Activated CD4-positive, alpha-beta memory T cell treated with anti-CD3 and anti-CD28 coated beads, Interleukin-2, amount 10 ng/mL, durations not matched to agents 7 days and 5 days (primary cell): ENCODE measurements at places on chromosomes 4 and X.

DNA sequence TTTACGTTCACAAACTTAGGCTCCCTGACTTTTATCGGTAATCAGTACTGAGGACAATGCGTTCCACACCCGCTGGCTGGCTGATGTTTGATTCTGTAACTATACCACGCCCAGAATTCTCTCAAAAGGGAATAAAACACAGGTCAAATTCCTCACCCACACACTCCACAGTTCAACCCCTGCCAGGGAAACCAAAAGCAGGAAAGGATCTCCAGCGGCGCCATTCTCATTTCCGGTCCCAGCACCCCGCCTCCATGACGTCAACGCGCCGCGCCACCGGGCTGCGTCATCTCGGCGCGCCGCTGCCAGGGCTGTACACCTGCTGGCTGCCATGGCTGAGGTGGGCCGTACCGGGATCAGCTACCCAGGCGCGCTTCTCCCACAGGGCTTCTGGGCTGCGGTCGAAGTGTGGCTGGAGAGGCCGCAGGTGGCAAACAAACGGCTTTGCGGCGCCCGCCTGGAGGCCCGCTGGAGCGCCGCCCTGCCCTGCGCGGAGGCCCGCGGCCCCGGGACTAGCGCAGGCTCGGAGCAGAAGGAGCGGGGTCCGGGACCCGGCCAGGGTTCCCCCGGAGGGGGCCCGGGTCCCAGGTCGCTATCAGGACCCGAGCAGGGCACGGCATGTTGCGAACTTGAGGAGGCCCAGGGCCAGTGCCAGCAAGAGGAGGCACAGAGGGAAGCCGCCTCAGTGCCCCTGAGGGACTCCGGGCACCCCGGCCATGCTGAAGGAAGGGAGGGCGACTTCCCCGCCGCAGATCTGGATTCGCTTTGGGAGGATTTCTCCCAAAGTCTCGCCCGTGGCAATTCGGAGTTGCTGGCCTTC is at the start of the genes ACOX3 and TRMT44:
ACOX3 (minus strand) TSS at position 232 of the 820 bp plus-strand sequence. CDS start 24,202 bp downstream, outside the sequence.
TRMT44 (plus strand) TSS at position 286 of the 820 bp plus-strand sequence; CDS start at position 332, 46 bp downstream.
- DNase-seq = peak; percentile 95

GRCh38 chrX:12877386-12877785 is 10.5 kb downstream of the TLR7 start:
- DNase-seq = no peak

GRCh38 chr4:190020790-190021717 is 6.0 kb downstream of the FRG2 start:
- no peak for DNase-seq

GRCh38 chr4:82524570-82525152 is 37.1 kb downstream of the TMEM150C start:
- no peak for DNase-seq

DNA sequence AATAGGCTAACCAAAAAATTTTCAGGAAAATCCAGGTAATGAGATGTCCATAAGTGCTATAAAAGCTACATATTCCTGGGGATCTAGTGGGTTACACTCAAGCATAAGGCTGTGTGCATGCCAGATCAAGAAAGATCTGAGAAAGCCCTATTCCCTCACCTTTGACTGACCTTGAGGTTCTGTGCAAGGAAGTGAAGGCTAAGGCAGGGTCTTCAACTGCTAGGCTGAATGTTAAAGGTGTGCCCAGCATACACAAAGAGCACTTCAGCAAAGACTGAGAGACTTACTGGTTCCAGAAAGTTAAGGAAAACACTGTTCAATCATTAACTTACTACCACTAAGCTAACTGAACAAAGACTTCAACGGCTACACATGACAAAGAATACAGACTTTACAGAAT is 269.7 kb downstream of the GPC3 start:
- no peak for DNase-seq

GRCh38 chrX:48971249-48972219 is at the start of gene KCND1:
TSS of gene KCND1 (minus strand) at chrX:48971844. CDS start at chrX:48970271, 1,573 bp downstream.
- no peak for DNase-seq

GRCh38 chrX:6738518-6739470 is 203.9 kb upstream of the VCX3A start:
- no peak for DNase-seq

DNA sequence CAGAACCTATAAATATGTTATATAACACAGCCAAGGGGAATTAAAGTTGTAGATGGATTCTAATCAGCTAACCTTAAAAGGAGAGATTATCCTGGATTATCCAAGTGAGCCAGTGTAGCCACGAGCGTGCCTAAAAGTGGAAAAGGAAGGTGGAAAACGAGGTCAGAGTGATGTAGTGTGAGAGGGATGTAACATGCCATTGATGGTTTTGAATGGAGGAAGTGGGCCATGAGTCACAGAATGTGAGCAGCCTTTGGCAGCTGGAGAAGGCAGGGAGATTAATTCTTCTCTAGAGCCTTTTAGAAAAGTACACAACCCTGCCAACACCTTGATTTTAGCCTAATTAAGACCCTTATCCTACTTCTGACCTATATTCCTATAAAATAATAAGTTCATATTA is 149.1 kb downstream of the SLC39A8 start:
- no peak for DNase-seq

DNA sequence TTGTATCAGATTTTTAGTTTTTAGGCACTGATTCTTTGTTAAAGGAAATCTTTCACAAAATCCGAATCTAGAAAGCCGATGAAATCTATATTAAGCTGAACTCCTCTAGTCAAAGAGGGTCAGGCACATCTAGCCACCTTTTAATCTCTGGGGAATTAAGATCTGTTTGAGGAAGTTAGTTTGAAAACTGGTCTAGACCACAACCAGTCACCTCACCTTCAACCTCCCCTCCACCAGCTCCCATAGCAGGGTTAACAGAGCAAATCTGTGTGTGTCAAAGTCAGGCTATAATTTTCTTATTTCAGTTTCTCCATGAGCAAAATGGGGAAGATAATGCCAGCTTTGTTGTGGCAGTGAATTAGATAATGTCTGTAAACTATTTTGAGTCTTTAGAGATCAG is 110.0 kb upstream of the IGFBP7 start:
- DNase-seq = no peak

GRCh38 chrX:118901991-118902390 is 72.4 kb upstream of the LONRF3 start:
- DNase-seq = no peak

DNA sequence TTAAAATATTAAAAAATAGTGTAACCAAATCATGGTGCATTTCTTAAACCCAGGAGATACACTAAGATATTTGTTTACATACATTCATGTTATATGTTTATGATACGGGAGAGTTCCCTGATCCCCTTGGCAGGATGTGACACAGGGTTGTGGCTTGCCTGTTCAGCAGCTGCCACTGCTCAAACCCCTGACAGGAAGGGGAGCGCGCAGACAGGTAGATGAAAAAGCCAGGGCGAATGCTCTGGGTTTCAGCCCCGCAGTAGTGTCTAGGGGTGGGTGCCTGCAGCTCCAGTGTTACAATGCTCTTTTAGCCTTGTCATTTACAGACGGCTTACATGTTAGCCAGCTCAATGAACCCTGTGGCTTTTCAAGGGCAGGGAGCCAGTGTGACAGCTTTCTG is 1343.8 kb upstream of the IGFBP7 start:
- no peak for DNase-seq

DNA sequence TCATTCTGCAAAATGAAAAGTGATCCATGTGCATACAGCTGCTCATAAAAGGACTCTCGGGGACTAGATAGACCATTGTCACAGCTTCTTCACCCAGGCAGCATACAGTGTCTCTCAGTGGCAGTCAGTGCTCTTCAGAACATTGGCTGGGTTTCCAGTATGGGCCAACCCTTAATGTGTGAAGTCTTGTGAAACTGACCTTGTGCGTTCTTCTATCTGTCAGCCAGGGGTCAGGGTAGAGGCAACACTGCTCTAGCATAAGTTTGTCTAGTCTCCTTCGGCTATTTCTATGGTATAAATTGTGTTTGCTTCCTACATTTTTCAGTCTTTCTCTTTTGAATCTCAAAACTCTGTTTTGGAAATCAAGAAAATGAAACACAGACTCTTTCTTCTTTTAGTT is 37.0 kb upstream of the SMIM31 start:
- DNase-seq = no peak

DNA sequence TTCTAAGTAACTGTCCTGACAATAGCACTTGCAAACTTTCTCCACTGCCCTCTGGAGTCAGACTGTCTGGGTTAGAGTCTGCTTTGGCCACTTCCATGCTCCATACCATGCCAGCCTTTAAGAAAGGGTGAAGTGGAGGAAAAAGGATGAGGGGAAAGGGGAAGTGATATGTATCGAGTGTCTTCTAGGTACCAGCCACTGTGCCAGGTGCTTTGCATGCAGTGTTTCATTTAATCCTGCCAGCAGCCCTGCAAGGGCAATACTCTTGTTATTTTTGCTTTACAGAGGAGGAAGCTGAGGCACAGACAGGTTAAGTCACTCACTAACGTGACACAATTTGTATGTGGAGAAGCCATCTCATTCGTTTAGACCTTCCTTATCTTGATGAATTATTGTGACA is 55.6 kb downstream of the RTL9 start:
- DNase-seq = no peak

- no peak for DNase-seq
Measured at GRCh38 chrX:133559909-133560308, 144.6 kb upstream of the GPC4 start.

GRCh38 chr4:145195167-145195952 is 15.0 kb upstream of the OTUD4 start:
- DNase-seq = no peak

GRCh38 chr4:17206829-17207801 is 304.8 kb downstream of the QDPR start:
- DNase-seq = no peak

DNA sequence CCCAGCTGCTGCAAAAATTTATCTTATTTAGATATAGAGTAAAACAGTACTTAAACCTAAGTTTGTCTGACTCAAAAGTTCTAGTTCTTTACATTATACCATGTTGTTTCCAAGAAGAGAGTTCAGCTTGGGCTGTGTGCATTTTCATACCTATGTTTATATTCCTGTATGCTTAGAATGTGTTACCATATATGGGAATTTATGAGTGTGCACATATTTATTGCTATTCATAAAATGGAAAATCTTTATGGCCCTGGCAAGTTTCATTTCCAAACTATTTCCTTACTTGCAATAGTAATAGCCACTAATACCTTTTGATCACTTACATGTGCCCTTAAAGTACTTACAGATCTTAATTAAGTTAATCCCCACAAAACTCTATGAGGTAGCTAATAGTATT is 2.6 kb downstream of the HEPH start:
- no peak for DNase-seq

- peak; percentile 75 for DNase-seq
Measured at GRCh38 chr4:7960790-7961655, 21.4 kb upstream of the AFAP1 start.

DNA sequence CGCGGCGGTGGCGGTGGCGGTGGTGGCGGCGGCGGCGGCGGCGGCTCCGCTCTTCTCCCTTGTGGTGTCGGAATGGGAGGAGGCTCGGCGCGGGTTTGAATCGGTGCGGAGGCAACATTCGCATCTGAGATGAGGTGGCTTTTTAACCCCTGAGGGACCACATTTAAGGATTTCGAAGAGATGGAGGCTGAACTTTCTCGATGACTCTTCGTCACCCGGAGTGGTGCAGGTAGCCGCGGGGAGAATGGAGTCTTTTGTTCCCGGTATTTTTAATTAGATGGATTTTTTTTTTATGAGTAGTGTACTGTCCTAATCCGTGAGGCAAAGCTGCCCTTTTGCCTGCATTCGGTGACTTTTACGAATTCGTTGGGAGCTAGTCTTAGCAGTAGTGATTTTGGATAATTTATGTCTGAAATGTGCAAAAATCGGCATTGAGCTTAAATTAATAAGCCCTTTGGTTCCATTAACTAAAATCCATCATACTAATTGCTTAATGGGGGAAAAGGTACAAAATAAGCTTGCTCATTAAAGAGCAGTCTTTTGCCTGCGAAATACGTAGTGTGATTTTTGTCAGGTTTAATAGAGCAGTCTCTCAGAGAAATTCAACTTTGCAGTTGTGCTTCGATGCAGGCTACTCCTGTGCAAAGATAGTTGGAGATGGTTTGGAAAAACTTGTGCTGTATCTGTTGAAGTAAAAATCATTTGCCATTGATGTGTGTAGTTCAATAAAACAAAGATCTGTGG is 206.2 kb downstream of the TENM3 start:
- no peak for DNase-seq

DNA sequence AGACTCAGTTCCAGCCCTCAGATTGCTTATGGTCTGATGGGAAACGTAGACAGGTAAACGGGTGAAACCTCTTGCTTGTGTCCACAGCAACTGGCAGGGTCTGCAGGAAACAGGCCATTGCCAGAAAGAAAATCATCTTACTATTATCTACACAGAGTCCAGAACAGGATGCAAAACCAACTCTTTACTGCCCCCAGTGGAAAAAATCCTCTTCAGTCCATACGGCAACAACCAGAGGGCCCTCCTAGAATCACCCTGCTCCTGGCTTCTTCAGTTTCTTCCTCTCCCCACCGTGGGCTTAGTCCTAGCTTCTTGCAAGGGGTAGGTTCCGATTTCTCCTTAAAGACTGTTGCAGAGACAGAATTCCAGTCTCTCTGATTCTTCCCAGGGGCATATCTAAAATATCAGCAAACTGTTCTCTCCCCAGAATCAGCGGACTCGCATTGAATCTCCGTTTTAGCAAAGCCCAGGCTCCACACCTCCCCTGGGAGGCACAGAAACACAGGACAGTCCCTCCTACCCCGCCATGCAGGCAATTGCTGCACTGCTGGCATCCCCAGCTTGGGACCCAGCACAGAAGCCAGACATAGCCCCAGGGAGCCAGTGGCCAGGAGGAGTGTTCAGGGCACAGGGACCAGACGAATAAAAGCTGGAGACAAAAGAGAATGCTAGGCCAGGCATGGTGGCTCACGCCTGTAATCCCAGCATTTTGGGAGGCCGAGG is 41.0 kb upstream of the SH3RF1 start:
- DNase-seq = no peak

DNA sequence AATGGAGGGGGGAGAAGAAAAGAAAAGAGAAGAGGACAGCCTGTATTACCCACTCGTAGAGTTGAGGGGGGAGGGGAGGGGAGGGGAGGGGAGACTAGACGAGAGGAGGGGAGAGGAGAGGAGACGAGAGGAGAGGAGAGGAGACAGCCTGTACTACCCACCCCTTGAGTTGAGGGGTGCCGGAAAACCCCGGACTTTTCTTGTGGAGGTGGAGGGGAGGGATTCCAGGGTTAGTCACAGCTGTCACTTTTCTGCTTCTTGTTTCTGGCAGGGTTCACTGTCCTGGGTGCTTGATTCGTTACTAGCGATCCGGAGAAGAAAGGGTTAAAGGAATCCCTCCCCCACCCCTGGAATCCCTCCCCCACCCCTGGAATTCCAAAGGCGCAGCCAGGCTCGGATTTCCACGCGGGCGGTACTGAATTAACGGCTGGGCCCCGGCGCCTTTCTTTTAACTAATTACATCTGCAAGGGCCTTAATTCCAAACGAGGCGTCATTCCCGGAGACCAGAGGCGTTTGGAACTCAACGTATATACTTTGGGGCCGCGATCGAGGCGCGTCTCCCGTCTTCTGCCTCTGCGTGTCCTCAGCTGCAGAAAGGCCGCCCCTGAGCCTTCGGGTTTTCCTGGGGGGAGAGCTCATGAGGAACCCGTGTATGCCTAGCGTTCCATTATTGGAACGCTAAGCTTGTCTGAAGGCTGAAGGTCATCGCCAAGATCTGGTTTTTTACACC is 20.1 kb upstream of the CSF2RA start:
- DNase-seq = no peak
